ENCODE measurements at places on chromosomes 11 and 22.

DNA sequence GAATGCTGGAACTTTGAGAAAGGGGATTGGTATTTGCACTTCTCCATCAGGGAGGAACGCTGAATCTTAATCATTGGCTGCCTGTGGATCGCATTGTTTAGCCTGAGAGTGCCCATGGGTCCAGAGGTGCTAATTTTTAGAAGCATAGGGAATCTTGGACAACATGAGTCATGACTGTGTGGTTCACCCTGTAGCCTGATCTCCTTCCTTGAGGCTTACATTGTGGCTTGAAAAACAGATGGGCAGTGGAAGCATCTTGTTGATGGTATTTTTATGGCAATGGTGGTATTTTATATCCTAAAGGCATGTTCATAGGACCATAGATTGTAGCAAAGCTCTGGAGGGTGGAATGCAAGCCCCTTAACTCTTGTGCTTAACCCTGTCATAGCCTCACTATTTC, 99.2 kb upstream of the DBX1 start:
- DNase-seq, result no peak

DNA sequence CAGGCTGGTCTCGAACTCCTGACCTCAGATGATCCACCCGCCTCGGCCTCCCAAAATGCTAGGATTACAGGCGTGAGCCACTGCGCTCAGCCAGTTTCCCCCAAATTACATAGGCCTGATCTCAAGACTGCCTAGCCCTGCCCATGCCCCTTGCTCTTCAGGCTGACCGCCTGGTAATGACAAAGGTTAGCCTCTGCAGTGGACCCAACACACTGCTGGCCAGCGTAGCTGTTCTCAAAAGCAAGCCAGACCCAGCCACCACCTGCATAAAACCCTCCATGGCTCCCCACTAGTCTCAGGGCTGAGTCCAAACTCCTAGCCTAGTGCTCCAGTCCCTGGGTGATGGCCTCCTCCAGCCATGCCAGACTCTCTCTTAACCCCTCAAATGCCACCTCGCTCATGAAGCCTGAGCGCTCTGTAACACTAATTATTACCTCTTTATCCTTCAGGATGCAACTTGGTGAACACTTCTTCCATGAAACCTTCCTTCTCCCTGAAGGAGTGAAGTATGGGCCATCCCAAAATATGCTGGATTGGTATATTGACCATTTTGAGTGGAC, 836 bp upstream of the RSPH14 start:
- DNase-seq, result no peak

GRCh38 chr11:78299000-78299710, 110.4 kb downstream of the USP35 start:
- DNase-seq, result no peak

DNA sequence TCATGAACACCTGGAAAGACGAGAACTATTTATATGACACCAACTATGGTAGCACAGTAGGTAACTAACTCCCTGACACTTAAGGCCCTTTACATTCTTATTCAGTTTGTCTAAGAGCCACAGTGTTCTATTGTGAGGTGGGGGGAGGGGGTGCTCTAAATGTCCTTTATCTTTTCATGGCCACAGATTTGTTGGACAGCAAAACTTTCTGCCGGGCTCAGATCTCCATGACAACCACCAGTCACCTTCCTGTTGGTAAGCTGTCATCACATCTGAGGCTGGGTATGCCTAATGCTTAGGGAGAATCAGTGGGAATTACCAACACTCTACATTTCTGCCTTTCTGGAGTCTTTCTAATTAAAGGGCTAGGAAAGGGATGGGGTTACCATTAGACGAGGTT, 30.7 kb downstream of the EHF start:
- DNase-seq, result no peak

DNA sequence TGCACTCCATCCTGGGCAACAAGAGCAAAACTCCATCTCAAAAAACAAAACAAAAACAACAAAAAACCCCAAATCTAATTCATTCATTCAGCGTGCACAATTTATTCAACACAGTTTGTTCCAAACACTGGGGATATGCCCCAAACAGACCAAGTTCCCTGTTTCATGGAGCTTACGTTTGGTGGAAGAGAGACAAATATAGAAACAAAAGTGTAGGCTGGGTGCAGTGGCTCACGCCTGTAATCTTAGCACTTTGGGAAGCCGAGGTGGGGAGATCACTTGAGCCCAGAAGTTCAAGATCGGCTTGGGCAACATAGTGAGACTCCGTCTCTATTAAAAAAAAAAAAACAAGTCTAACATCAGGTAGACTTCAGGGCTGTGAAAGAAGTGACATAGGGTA, 52.4 kb downstream of the PTPRJ start:
- DNase-seq, result no peak

DNA sequence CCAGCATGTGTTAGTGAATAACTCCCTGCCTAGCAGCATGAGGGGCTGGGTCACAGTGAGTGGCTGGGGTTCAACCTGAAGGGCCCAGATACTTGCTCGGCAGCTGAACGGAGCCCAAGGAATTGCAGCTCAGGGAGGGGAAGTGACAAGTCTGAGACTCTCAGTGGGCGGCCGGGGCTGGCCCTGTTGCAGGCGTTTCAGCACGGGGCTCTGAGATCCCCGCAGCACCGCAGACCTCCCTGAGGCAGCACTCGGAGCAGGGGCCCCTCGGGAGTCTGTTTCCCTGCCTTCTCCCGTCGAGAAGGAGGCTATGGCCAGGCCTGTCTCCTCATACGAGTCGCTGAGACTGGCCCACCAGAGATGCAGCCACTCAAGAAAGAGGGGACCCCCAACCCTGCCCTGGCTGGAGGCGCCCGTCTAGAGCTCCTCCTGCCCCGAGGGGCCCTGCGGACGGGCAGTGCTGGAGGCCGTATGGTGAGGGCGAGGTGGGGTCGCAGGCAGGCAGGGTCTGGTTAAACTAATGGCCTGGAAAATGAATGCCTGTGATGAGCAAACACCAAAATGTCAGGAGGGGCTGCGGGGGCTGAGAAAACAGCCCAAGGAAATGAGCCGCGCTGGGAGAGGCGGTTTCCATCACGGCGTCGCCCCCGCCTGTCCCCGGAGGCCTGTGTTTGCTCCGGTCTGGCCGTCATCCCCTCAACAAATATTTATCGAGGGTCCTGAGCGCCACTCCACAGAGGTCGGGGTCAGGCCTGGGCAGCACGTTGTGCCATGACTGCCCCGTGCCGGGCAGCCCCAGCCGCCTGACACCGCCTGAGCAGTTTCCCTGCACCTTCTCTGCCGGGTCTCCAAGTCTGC, 9.3 kb downstream of the TSSC4 start:
- no peak for DNase-seq

- DNase-seq, result no peak
These were observed 63.3 kb downstream of the PRMT3 start for GRCh38 chr11:20450829-20451228.

GRCh38 chr11:102603576-102603975, 21.6 kb downstream of the MMP20 start:
- DNase-seq, result no peak

DNA sequence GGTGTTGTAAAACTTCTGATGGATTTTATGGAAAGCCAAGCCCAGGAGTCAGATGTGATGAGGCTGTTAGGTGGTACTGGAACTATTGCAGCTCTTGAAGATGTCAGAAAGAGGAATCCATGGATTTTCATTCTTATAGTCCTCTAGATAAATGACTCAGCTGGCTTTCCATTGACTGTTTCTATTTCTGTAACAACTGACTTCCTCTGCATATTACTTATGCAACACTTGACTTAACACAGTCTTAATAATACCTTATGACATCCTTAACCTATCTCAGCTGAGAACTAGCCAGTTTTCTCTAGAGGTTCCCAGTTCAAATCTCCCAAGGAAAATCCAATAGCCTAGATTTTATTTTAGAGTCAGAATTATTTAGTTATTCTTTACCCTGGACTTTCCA, 263.8 kb downstream of the LUZP2 start:
- DNase-seq, result no peak

DNA sequence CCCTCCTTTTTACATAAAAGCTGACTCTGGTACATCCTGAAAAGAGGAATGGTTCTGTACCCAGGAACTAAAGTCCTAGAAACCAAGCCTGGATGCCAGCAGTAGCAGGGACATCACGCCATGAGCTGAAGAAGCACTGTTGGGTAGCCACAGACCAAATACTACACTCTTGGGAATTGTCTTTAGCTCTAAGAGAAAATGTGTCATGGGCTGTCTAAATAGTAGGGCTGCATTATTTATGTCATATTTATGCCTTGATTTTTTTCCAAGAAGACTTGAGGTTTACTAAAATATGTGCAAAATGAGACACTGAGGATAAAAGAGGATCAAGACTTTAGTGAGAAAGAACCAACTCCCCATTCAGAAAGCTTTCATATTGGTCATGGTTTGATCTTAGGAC, 213.6 kb downstream of the RAB38 start:
- DNase-seq, result no peak

- no peak for DNase-seq
These were observed 35.3 kb downstream of the CARD18 start for GRCh38 chr11:105104292-105104691.

GRCh38 chr11:130847517-130847916, 68.8 kb downstream of the SNX19 start:
- DNase-seq, result no peak

- no peak for DNase-seq
These were observed 37.1 kb upstream of the IL17RA start for GRCh38 chr22:17047656-17048055.

- no peak for DNase-seq
These were observed 6.4 kb upstream of the AIFM3 start for GRCh38 chr22:20960609-20961008.

DNA sequence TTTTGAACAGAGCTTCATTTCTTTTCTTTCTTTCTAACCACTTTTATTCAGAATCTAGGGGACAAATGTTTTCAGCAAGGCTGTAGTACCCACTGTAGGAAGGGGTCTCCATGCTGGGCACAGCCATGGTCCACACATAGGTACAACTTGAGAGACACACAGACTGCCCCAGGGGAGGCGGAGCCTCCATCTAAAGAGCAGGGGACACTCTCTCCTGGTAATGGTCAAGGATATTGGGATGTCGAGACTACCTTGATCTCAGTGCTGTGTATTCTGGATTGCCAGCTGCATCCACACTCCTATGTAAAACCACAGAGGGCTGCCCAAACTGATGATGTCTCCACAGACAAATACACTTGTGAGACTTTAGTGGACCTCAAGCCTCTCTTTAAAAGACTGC, 2.9 kb upstream of the APOL3 start:
- no peak for DNase-seq

DNA sequence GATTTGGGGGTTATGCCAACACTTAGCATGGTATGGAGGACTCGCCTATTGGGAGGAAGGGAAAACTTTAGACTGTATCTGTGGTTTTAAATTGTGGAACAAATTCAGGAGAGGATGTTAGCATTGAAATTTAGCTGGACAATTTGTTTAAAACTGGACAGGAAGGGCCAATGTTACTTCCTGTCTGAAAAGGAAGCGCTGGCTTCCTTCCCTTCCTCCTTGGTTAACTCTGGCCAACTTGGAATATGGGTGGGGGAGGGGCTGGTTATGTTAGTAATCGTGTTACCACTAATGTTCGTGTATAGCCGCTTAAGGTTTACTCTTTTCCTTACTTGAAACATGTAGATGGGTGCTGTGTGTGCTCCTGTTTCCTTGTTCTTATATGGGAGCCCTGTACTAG, 13.9 kb downstream of the CTNND1 start:
- DNase-seq, result no peak

DNA sequence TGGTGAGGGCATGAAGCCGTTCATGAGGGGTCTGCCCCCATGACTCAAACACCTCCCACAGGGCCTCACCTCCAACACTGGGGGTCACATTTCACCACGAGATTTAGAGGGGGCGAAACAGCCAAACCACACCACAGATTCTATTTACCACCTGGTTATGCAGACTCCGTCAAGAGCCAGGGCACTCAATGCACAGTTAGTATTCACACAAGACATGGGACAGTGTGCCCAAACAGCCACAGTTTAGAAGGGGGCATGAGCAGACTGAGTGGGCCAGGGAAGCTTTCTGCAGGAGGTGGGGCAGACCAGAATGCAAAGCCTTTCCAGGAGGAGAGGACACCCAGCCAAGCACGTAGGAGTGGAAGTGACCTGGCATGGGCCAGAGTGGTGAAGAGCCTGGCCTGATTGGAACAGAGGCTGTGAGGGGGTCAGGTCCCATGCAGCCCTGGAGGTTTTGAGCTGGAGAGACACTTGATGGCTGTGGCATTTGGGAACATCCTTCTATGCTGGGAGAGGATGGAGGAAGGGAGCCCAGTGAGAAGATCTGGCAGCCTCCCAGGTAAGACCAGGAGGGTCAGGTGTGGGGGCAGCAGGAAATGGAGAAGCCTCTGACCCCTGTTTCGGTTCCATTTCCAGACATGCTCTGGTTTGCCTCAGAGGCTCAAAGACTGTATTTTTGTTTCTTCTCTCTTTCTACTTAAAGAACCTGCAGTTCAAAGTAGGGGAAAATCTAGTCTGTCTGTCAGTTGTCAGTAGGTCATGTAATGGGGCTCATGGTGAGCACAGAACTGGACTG, 199.1 kb upstream of the NCAM1 start:
- no peak for DNase-seq

DNA sequence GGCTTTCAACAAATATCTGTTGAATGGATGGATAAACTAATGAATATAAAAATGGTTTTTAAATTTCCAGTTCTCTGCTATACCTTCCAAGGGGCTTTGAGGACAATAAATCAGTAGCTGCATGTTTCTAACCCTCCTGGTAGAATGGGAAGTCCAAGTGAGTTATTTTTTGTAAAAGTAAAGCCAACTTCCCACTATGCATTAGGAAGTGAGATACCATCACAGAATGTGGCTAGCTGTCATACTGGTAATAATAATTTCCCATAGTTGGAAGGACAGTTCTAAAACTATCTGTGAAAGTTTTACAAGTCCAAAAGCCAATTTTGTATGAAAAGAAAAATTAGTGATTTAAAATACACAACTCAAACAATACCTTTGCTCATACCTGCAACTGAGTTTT, 50.0 kb downstream of the TMEM123 start:
- DNase-seq, result no peak

DNA sequence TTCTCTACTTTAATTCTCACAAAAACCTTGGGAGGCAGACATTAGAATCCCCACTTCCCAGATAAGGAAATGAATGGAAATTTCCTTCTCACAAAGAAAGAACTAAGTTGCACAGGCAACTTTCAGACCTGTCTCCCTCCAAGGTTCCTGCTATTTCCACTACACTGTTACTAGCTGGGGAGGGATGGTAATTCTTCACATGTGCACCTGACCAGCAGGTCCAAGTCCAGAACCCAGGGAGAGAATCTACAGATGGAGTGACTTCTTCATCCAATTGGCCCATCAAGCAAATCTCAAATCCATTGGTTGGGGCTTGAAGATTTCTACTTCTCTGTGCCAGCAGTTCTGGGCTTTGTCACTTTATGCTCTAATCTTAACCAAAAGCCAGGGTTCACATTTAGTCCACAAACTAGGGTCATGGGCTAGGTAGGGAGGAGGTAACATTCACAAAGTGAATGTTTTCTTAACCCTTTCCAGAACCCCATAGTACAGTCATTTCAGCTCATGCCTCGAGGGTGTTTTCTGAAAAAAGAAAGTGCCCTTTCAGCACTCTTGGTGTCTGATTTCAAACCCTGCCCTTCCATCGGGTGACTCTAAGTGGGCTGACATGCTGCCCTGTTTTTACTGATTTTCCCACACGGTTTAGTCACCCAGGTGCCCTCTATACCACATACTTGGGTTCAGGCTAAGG, 2.7 kb downstream of the POU2AF1 start:
- DNase-seq, result no peak

All from omental fat pad (tissue), 4 donors.